Cardiac muscle cell (in vitro differentiated cells and primary cell): ENCODE measurements at places on chromosomes 4 and X. TPM values are rescaled to one million over a fixed set of nuclear protein-coding genes. Genes with fewer than 3 reads are reported as not detected.

The ZXDA gene
- 7.4 and 10.1 TPM in 2 replicates for total RNA-seq

The SLC7A11 gene
- total RNA-seq = 0.60 and 1.3 TPM in 2 replicates

The MAB21L2 gene
- 0.54 and 0.81 TPM in 2 replicates for total RNA-seq

The TSPAN6 gene
- total RNA-seq = 57.8 and 86.9 TPM in 2 replicates

GRCh38 chr4:864456-865120 is 38.7 kb upstream of the CPLX1 start:
- DNase-seq = no peak
- H3K4me3 ChIP-seq = no peak overlapping the region
- no peaks in the 10 kb centered on the region for H3K27me3 ChIP-seq
- H3K27ac ChIP-seq = no peak overlapping the region
- peaks cover 20% of the 10 kb centered on the region for H3K36me3 ChIP-seq
- no peaks in the 10 kb centered on the region for H3K4me1 ChIP-seq

DNA sequence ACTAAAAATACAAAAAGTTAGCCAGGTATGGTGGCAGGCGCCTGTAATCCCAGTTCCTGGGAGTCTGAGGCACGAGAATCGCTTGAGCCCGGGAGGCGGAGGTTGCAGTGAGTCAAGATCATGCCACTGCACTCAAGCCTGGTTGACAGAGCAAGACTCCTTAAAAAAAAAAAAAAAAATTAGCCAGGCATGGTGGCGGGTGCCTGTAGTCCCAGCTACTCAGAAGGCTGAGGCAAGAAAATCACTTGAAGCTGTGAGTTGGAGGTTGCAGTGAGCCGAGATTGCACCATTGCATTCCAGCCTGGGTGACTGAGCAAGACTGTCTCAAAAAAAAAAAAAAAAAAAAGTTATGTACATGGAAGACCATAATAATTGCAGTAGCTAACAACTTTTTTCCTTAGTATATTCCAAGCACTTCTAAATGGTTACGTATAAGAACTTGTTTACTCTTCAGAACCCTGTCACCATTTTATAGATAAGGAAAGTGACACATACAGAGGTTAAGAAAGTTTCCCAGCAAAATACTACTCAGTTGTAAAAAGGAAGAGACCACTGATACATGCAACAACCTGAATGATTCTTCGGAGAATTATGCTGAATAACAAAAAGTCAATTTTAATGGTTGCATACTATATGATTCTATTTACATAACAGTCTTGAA is 24.5 kb downstream of the RUFY3 start:
- DNase-seq = peak; percentile 85
- H3K4me1 ChIP-seq = peaks cover 11% of the 10 kb centered on the region
- H3K27me3 ChIP-seq = no peaks in the 10 kb centered on the region
- H3K4me3 ChIP-seq = no peak overlapping the region
- no peak overlapping the region for H3K27ac ChIP-seq

GRCh38 chr4:160947653-160948052 is 1216.1 kb downstream of the FSTL5 start:
- DNase-seq = no peak
- no peaks in the 10 kb centered on the region for H3K36me3 ChIP-seq
- no peak overlapping the region for H3K27ac ChIP-seq
- H3K27me3 ChIP-seq = no peaks in the 10 kb centered on the region
- no peaks in the 10 kb centered on the region for H3K4me1 ChIP-seq

DNA sequence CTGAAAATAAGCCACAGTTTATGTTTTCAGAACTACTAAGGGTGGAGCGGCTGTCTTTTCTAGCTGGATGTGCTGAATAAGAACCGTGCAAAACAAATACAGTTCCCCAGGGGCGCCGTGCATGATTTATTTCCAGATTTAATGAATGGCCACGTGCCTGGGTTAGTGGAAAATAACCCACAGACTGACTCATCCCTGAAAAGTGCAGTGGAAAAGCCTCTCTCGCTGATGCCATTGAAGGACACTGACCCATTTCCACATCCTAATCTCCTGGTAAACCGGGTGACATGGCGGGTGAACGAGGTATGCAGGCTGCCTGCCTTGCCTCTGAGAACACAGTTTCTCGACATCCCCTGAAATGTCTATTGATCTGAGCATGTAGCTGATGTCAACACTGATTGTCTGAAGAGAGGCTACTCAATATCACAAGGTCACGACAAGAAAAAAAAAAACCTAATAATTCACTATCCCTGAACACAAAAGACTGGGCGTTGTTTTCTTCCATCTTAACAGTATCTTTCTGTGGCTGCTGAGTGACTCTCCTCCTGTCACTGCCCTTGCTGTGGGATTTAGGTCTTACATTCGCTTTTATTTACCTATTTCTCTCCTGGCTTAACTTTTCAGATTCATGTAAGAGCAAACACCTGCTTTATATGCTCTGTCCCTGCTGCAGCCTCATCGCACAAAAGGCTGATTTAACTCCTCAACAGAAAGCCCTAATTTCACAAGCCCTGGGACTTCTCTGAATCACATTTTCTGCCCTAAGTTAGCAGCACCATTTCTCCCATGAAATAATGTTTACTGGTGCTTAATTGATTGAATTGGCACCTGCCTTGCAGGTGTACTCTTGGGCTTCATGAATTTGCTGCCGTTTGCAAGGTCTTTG is 76.9 kb upstream of the SCOC start:
- no peaks in the 10 kb centered on the region for H3K27me3 ChIP-seq
- H3K4me3 ChIP-seq = no peak overlapping the region
- H3K36me3 ChIP-seq = no peaks in the 10 kb centered on the region
- H3K27ac ChIP-seq = no peak overlapping the region
- H3K4me1 ChIP-seq = no peaks in the 10 kb centered on the region
- no peak for DNase-seq

GRCh38 chr4:53963781-53964180 is 100.6 kb downstream of the CHIC2 start:
- peaks cover 13% of the 10 kb centered on the region for H3K4me1 ChIP-seq
- no peak for DNase-seq
- no peak overlapping the region for H3K27ac ChIP-seq
- no peak overlapping the region for H3K4me3 ChIP-seq

GRCh38 chr4:71009890-71010588 is 16.6 kb downstream of the DCK start:
- no peak overlapping the region for H3K4me3 ChIP-seq
- no peak overlapping the region for H3K27ac ChIP-seq
- DNase-seq = peak; percentile 65
- H3K36me3 ChIP-seq = no peaks in the 10 kb centered on the region
- no peaks in the 10 kb centered on the region for H3K27me3 ChIP-seq
- H3K4me1 ChIP-seq = peaks cover 6% of the 10 kb centered on the region

GRCh38 chrX:68199062-68199848 is 234.0 kb downstream of the OPHN1 start:
- no peak overlapping the region for H3K27ac ChIP-seq
- no peaks in the 10 kb centered on the region for H3K36me3 ChIP-seq
- H3K4me1 ChIP-seq = no peaks in the 10 kb centered on the region
- no peak overlapping the region for H3K4me3 ChIP-seq
- DNase-seq = no peak

DNA sequence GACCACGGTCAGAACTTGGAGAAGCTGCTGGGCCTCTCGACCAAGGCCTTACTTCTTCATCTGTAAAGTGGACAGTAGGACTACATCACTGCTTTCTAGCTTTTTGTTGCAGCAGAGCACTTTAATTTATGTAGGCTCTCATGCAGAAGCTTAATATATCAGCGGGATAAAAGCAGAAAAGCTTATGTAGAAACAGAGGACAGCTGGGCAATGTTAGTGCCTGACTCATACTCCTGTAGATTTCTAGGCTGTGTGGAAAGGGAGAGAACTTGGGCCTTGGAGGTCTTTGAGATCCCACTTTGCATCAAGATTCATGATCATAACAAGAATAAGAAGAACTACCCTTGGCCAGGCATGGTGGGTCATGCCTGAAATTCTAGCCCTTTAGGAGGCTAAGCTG is 91.2 kb downstream of the ARHGAP10 start:
- H3K4me1 ChIP-seq = no peaks in the 10 kb centered on the region
- no peaks in the 10 kb centered on the region for H3K36me3 ChIP-seq
- no peak overlapping the region for H3K27ac ChIP-seq
- H3K4me3 ChIP-seq = no peak overlapping the region
- no peak for DNase-seq

DNA sequence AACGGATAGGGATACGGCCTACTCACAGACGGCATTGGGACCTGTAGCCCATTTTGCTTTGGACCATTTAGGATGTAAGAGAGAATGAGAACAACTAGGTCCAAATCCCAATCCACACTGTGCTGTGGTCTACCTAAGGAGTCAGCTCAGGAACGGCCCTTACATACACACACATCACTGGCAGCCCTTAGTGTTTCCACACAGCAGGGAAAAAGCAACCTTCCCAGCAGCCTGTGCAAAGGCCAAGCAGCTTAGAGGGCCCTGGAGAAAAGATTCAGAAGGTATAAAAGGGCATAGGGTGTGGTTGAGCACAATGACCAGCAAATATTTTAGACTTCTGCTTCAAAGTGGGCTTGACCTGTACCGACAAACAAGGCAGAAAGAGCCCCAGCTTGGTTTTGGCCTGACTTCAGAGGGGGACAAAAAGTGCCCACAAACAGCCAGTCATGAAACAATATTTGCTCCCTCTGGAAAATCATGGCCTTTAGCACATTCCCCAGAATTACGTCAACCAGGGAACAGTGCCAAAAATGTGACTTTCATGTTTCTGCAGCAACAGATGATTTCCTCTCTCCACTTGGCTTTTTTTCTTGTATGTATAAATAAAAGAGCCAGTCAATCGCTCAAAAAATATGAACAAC is 359.5 kb upstream of the FGF16 start:
- no peaks in the 10 kb centered on the region for H3K36me3 ChIP-seq
- H3K4me1 ChIP-seq = no peaks in the 10 kb centered on the region
- H3K27ac ChIP-seq = no peak overlapping the region
- no peak for DNase-seq
- H3K4me3 ChIP-seq = no peak overlapping the region
